Suppressor macrophage (primary cell): ENCODE measurements at places on chromosomes 12 and 14.

- no peak for DNase-seq
Measured at GRCh38 chr14:96255501-96256366, at the start of gene BDKRB1. Gene BDKRB1 (plus strand): TSS chr14:96256210. CDS start chr14:96263683, 7,473 bp downstream.

- DNase-seq, result no peak
Measured at GRCh38 chr14:61160798-61161197, 120.3 kb downstream of the TMEM30B start.

DNA sequence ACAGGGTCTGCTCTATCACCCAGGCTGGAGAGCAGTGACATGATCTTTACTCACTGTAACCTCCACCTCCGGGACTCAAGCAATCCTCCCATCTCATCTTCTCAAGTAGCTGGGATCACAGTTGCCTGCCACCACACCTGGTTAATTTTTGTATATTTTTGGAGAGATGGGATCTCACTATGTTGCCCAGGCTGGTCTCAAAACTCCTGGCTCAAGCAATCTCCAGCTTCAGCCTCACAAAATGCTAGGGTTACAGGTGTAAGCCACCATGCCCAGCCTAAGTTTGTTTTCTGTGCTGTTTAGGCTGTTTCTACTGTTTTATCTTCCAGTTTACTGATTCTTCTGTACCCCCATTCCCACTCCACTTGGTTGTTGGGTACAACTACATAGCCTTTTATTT is 66.3 kb downstream of the INSM2 start:
- no peak for DNase-seq

- DNase-seq, result no peak
Measured at GRCh38 chr14:104638190-104638589, 33.6 kb upstream of the TMEM179 start.

- no peak for DNase-seq
Measured at GRCh38 chr12:106147956-106148355, 9.2 kb upstream of the NUAK1 start.

DNA sequence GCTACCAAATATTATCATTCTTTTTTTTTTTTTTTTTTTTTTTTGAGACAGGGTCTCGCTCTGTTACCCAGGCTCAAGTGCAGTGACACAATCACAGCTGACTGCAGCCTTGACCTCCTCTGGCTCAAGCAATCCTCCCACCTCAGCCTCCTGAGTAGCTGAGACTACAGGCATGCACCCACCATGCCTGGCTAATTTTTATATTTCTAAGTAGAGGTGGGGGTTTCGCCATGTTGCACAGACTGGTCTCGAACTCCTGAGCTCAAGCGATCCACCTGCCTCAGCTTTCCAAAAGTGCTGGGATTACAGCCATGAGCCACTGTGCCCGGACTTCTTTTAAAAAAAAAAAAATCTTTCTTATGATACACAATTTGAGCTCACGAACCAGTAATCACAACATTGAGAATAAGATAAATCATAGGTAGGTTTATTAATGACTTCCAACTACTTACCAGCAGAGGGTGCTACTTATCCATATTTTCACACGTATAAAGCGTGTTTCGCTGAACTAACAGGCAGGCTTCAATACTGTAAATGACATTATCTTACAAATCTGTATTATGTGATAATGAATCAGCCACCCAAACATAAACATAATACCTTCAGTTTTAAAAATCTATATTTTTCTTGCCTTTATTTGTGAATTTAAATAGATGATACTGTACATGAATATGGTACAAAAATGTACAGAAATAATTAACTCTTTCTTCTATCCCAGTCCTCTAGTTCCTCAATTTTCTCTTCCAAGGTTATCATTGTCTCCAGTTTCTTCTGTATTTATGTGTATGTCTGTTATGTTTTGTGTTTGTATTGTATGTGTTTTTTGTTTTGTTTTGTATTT is 42.5 kb upstream of the BCAT1 start:
- peak; percentile 87 for DNase-seq

DNA sequence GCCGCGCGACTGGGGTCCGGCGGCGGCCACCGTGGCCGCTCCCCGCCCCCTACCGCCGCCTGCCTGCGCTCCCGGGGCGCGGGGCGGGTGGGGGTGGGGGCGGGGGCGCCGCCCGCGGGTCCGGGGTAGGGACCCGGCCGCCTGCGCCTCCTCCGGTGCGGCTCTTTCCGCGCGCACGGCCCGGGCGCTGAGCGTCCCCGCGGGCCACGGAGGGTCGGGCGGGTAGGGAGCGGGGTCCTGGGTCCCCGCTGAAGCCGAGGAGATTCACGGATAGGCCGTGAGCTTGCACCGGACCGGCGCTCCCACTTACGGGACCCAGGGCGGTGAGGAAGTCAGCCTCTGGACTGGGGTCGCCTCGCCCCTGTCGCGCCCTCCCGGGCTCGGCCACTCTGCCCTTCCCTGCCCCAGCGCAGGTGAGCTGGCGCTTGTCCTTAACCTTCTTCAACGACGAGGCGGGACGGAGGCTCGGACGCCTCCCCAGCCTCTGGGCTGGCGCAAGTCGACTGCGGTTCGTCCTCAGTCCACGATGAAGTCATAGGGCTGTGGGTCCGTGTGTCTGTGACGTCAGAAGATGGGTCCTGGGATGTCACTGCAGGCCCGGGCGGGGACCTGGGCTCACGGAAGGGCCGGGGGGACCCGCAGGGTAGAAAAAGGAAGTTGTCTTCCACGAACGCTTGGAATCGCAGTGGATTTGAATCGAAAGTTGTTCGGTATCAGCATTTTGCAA is 514 bp downstream of the FBXO34 start:
- peak; percentile 92 for DNase-seq

DNA sequence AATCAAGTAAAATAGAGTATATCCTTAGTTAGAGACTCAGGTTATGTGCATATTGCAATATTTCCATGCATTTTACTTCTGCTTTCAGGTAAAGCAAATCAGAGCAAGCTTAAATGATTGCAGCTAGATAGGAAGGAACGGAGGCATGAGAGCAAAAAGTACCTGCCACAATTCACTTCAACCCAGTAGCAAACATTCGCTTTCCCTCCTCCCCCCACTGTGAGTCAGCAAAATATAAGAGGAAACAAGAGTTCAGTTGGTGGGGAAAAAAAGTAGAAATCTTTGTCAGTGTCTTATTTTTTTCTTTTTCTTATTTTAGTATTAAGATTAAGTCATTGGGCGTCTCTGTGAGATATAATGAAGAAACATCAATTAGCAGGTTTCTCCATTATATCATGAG is 475.4 kb downstream of the NPAS3 start:
- DNase-seq, result peak; percentile 40

DNA sequence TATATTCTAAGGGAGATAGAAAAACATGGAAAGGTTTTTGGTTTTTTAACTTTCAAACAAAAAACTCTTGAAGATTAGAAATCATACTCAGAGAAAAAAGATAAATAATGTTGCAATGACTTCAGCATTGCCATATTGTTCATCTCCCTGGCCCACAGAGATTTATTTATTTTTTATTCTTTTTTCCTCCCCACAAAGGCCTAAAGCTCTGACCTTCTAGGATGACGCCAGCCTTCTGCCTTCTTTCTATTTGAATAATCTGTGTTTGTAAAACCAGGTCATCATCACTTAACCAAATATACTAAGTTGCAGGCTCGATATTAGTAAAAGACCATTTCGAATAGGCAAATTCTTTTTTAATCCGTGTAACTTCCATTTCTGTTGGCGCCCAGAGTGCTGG is 4.4 kb upstream of the DCP1B start:
- DNase-seq, result no peak
